ENCODE measurements at places on chromosomes 11 and 22.

DNA sequence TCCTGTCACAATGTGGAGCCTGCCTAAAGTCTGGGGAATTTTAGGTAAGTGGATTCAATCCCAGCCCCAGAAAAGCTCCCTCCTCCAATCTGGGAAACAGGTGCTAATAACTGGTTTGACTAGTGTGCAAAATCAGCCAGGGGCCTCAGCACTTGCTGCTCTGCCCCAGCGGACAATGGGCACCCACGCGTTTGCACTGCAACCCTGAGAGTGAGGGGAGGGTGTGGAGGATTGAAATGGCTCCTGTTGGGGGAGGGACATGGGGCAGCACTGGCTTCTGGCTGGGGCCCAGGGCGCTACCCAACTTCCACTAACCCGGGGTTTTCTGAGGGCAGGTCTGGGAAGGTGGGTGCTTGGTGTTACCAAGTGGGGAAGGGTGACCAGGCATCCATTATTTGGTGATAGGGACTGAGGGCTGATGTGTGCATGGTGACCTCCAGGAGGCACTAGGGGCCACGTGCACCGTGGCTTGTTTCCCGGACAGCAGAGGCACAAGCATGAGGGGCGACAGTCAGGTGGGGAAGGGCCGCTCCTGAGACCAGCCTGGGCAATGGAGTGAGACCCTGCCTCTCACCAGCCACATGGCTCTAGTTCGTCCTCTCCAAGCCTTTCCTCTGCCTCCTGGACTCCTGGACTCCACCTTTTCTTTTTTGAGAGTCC lies 4.3 kb upstream of the PNPLA5 start:
- no peak for DNase-seq
- no peaks in the 10 kb centered on the region for H3K27me3 ChIP-seq
- H3K27ac ChIP-seq, result no peak overlapping the region

- no peak overlapping the region for H3K27ac ChIP-seq
- H3K4me1 ChIP-seq, result peaks cover 3% of the 10 kb centered on the region
- peaks cover 5% of the 10 kb centered on the region for H3K27me3 ChIP-seq
- DNase-seq, result no peak
Observed at GRCh38 chr11:131692151-131692550, 321.7 kb downstream of the NTM start.

DNA sequence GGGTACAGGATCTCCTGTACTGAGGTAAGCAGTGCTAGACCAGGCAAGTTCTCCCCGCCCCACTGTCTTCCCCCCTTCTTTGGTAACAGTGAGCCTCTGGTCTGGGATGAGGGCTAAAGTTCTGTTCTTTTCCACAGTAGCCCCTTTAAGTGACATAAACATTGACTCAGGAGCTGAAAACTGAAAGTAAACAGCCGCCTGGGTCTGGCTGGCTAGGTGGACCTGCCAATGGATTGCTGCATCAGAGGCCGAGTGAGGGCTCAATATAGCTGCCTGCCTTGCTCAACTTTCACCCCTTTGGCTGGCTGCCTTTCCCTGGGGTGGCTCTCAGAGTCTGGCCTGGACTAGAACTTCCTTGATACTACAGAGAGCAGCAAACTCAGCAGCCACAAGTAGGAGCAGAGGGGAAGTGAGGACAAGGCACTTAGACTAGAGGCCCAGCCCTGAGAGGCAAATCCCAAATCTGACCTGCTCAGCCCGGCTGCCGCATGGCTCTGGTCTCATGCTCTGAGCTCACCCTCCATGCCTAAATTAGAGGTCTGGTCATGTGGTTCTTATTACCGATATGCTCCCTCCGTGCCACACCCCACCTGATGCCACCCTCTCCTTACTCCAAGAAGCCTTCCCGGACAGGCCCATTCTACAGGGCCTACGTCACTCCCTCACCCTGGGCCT lies 9.6 kb upstream of the UCP3 start:
- DNase-seq, result no peak
- no peak overlapping the region for H3K27ac ChIP-seq
- peaks cover 62% of the 10 kb centered on the region for H3K4me1 ChIP-seq
- H3K4me3 ChIP-seq, result no peak overlapping the region
- H3K27me3 ChIP-seq, result no peaks in the 10 kb centered on the region

DNA sequence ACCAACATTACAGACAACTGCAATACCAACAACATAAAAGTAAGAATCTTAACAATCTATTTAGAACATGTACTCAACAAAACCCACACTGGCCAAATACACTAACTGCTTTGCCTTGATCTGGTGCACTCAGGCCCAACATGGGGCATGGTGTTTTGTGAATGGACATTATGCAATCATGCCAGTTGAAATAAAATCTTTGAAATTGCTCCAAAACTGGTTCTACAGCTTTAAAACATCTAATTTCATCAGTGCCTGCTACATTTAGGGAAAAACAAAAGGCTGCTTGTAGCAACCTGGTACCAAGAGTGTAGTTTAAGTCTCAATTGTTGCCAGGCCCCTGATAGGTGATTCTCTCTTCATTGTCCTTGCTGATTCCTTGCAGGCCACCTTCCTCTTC lies 3.3 kb upstream of the CTR9 start:
- H3K4me3 ChIP-seq, result no peak overlapping the region
- H3K36me3 ChIP-seq, result peaks cover under 1% of the 10 kb centered on the region
- no peak for DNase-seq
- H3K27ac ChIP-seq, result no peak overlapping the region

Measured in CD4-positive, CD25-positive, alpha-beta regulatory T cell (primary cell).